Caco-2 (cell line): ENCODE measurements at places on chromosomes 4 and X.

GRCh38 chrX:134365904-134366303 is 94.1 kb upstream of the HPRT1 start:
- H3K4me1 ChIP-seq: no peaks in the 10 kb centered on the region
- H3K27me3 ChIP-seq: no peaks in the 10 kb centered on the region
- H3K36me3 ChIP-seq: no peaks in the 10 kb centered on the region
- no peak overlapping the region for H3K4me3 ChIP-seq

GRCh38 chrX:96798982-96799381 is 84.7 kb upstream of the RPA4 start:
- H3K27ac ChIP-seq: no peak overlapping the region
- no peaks in the 10 kb centered on the region for H3K4me1 ChIP-seq
- no peak for DNase-seq
- no peaks in the 10 kb centered on the region for H3K27me3 ChIP-seq
- H3K4me3 ChIP-seq: no peak overlapping the region

GRCh38 chrX:23031600-23031999 is 31.8 kb downstream of the DDX53 start:
- H3K36me3 ChIP-seq: no peaks in the 10 kb centered on the region
- H3K4me1 ChIP-seq: no peaks in the 10 kb centered on the region
- no peak for DNase-seq
- H3K27me3 ChIP-seq: no peaks in the 10 kb centered on the region
- H3K27ac ChIP-seq: no peak overlapping the region
- H3K4me3 ChIP-seq: no peak overlapping the region

DNA sequence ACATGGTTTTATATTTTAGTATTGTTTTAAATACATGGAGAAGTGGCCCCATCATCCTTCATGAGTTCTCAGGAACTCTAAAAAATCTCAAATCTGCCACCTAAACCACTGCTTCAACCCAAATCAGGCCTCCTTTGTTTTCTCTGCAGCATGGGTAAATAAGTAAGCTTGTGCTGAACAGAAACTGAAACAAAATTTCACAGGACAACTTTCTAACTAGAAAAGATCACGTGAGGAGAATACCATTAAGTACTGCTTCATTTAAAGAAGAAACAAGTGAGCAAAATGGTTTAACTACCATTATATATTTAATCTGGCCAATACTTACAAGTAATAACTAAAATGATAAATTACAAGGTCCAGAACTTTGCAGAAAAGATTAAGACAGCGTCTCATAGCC is 2.5 kb downstream of the ARAP2 start:
- H3K4me3 ChIP-seq: no peak overlapping the region
- no peaks in the 10 kb centered on the region for H3K27me3 ChIP-seq
- no peaks in the 10 kb centered on the region for H3K36me3 ChIP-seq
- 0 out of 2 replicates have a peak, but pooled peaks cover 3% of the 10 kb centered on the region for H3K4me1 ChIP-seq
- no peak overlapping the region for H3K27ac ChIP-seq
- no peak for DNase-seq

- no peak for DNase-seq
- no peaks in the 10 kb centered on the region for H3K27me3 ChIP-seq
- H3K27ac ChIP-seq: no peak overlapping the region
- H3K4me3 ChIP-seq: no peak overlapping the region
These were observed 285.4 kb upstream of the ARSJ start for GRCh38 chr4:114264877-114265291.

- no peak for DNase-seq
- no peaks in the 10 kb centered on the region for H3K36me3 ChIP-seq
- no peak overlapping the region for H3K27ac ChIP-seq
- H3K4me1 ChIP-seq: no peaks in the 10 kb centered on the region
- H3K4me3 ChIP-seq: no peak overlapping the region
- no peaks in the 10 kb centered on the region for H3K27me3 ChIP-seq
These were observed 50.1 kb downstream of the STARD8 start for GRCh38 chrX:68697465-68698125.
